ENCODE measurements at places on chromosomes 3 and 15. TPM values are rescaled to one million over a fixed set of nuclear protein-coding genes. Genes with fewer than 3 reads are reported as not detected.

HYAL1 gene
- 9.8 TPM for total RNA-seq

GLCE gene
- 47.6 TPM for total RNA-seq

GHSR gene
- total RNA-seq, result not detected

LRRC3B gene
- not detected for total RNA-seq

NTRK3 gene
- not detected for total RNA-seq

CORO2B gene
- total RNA-seq, result 3.7 TPM

RRP9 gene
- total RNA-seq, result 38.9 TPM

CFAP44 gene
- 0.53 TPM for total RNA-seq

SCAANT1 gene
- total RNA-seq, result not detected

ERICH6 gene
- not detected for total RNA-seq

CNTN4 gene
- total RNA-seq, result not detected

TLR9 gene
- total RNA-seq, result not detected

ITIH1 gene
- total RNA-seq, result not detected

DZIP3 gene
- total RNA-seq, result 4.4 TPM

MRAS gene
- 3.5 TPM for total RNA-seq

SYNPR gene
- total RNA-seq, result not detected

NRROS gene
- 10.2 TPM for total RNA-seq

HRG gene
- not detected for total RNA-seq

AHSG gene
- total RNA-seq, result not detected

MAPKAPK3 gene
- total RNA-seq, result 33.9 TPM

FAM162A gene
- 15.9 TPM for total RNA-seq

GRAMD2A gene
- 0.20 TPM for total RNA-seq

CHST14 gene
- total RNA-seq, result 28.9 TPM

PLSCR5 gene
- total RNA-seq, result not detected

USP13 gene
- 15.2 TPM for total RNA-seq

ZNF80 gene
- not detected for total RNA-seq

ZNF385D gene
- 4.5 TPM for total RNA-seq

SLC12A1 gene
- total RNA-seq, result not detected

PRRT3 gene
- total RNA-seq, result 1.5 TPM

NOX5 gene
- total RNA-seq, result not detected

TMCO5A gene
- total RNA-seq, result not detected

All from mammary microvascular endothelial cell (primary cell).